WTC11 (cell line): ENCODE measurements at places on chromosomes 1 and 21. TPM values are rescaled to one million over a fixed set of nuclear protein-coding genes. Genes with fewer than 3 reads are reported as not detected.

DNA sequence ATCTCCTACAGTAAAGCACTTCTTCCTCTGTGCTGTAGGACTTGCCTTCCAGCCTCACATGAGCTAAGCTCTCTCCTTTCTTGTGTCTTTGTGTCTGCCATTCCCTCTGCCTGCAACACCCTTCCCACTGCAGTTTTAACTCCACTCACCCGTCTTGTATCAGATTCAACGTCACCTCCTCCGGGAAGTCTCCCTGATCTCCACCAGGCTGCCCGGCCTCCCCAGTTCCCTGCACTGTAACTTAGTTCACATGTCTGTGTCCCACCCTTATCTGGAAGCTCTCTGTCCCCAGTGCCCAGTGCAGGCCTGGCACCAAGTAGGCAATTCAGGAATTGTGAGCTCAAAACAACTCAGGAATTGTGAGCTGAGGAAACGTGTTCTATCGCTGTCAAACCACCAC is 96.4 kb downstream of the GLIS1 start:
- H3K36me3 ChIP-seq: no peaks in the 10 kb centered on the region
- H3K27me3 ChIP-seq: no peaks in the 10 kb centered on the region; the same call in 1 of the 2 replicates
- H3K27ac ChIP-seq: no peak overlapping the region
- peak; percentile 4 for DNase-seq
- peaks cover 12% of the 10 kb centered on the region; the same call in 1 of the 2 replicates for H3K4me1 ChIP-seq

GRCh38 chr1:157105298-157105987 is 5.8 kb upstream of the ETV3L start:
- no peaks in the 10 kb centered on the region for H3K36me3 ChIP-seq
- peaks cover 23% of the 10 kb centered on the region for H3K4me1 ChIP-seq
- no peak overlapping the region for H3K4me3 ChIP-seq
- no peak for DNase-seq

The ETS2 gene
- total RNA-seq: 45.0 to 56.4 TPM (median 48.3 TPM) in 3 replicates

DNA sequence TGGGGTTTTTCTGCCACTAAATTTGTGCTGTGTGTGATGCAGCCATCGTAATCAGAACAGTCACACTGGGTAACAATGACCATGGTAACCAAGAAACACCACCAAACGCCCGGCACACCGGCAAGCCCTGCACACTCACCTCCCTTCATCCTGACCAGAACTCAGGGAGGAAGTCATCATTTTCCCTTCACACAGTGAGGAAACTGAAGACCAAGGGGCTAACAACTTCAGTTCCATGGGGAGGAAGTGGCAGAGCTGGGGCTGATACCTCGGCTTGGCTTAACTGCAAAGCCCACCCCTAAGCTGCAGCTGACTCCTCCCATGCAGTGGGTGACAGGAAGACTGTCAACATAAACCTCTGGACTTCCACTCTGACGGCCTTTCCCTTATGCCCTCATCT is 69.3 kb upstream of the BCAR3 start:
- no peak overlapping the region for H3K27ac ChIP-seq
- no peak for DNase-seq
- peaks cover 4% of the 10 kb centered on the region for H3K4me1 ChIP-seq
- H3K36me3 ChIP-seq: peaks cover 7% of the 10 kb centered on the region
- peaks cover 5% of the 10 kb centered on the region; the same call in 1 of the 2 replicates for H3K27me3 ChIP-seq

DNA sequence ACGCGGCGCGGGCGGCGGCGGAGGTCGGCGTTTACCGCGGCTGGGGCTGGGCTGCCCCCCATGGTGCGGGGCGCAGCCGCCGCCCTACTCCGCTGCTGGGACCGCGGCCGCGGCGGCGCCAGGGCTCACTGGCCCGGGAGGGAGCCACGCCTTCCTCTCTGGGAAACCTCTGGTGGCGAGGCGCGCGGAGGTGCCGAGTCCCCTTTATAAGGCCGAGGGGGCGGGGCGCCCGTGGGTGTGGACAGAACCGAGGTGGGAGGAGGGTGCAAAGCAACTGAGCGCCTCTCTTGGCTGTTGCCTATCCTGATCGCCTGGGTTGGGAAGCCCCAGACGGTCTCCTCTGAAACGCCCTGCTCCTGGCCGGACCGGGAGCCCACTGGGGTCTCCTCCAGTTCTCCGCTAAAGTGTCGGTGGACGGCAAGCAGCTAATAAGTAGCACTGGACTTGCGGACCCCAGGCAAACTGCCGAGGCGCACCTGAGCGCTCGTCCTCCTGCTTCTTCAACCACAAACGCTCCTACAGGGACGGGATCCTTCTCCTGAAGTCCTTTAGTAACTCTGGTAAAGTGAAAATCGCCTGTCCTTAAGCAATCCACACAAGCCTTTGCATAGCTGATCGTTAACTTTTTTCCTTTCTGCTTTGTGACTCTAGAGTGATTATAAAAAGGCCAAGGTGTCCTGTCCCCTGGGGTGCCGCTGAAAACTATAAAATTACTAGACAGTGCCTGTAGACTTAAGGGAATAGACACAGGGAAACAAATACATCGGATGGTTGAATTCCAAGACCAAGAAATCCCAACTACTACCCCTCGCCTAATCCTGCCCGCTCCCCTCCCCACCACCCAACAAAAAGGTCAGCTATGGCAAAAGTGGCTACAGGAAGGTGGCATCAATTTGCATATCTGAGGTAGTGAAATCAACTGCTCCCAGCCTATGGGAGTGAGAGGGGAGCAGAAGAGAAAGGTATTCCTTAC is at the start of gene PTGER3:
Gene PTGER3, minus strand, starts transcription at position 182 of the 973 bp plus-strand sequence. CDS start 239 bp downstream, outside the sequence.
- DNase-seq: peak; percentile 69
- H3K4me3 ChIP-seq: peak within 1 kb of the TSS; percentile 77
- no peaks in the 10 kb centered on the region for H3K36me3 ChIP-seq
- H3K27ac ChIP-seq: no peak within 1 kb of the TSS
- H3K27me3 ChIP-seq: peaks cover 43% of the 10 kb centered on the region

GRCh38 chr21:14547834-14548513 is 1.9 kb upstream of the SAMSN1 start:
- peaks cover 7% of the 10 kb centered on the region for H3K4me1 ChIP-seq
- DNase-seq: no peak
- no peaks in the 10 kb centered on the region for H3K27me3 ChIP-seq
- H3K4me3 ChIP-seq: no peak overlapping the region
- H3K27ac ChIP-seq: no peak overlapping the region

DNA sequence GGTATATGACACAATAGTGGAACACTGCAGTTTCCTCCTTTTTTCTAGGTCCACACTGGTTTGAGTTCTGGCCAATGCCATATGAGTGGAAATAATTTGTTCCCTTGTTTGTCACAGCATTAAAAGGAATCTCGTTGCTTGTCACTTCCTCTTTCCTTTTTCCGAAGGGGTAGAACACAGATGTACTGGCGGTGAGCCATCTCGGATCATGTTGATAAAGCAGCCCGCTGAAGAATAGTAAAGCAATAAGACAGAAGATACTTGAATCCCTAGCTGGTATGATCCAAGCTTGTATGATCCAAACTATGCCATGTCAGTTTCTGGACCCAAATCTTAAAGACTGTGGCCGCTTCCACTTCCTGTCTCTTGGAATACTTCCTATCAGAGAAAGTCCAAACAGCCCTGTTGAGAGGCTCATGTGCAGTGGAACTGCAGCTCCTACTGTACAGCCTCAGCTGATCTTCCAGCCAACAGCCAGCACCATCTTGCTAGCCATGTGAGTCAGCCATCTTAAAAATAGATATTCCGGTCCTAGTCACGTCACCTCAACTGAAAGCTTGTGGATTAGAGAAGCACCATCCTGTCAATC is 40.3 kb downstream of the CFHR5 start:
- no peak for DNase-seq
- no peak overlapping the region for H3K27ac ChIP-seq
- 0 out of 2 replicates have a peak, but pooled peaks cover 2% of the 10 kb centered on the region for H3K36me3 ChIP-seq
- no peaks in the 10 kb centered on the region for H3K27me3 ChIP-seq
- peaks cover 14% of the 10 kb centered on the region for H3K4me1 ChIP-seq

The KRTAP13-2 gene
- total RNA-seq: not detected in 3 replicates

GRCh38 chr1:119448127-119448511 is 33.2 kb downstream of the HSD3B2 start:
- peaks cover 4% of the 10 kb centered on the region for H3K27me3 ChIP-seq
- no peak overlapping the region for H3K27ac ChIP-seq
- H3K4me3 ChIP-seq: no peak overlapping the region
- H3K36me3 ChIP-seq: no peaks in the 10 kb centered on the region
- H3K4me1 ChIP-seq: peaks cover 14% of the 10 kb centered on the region

DNA sequence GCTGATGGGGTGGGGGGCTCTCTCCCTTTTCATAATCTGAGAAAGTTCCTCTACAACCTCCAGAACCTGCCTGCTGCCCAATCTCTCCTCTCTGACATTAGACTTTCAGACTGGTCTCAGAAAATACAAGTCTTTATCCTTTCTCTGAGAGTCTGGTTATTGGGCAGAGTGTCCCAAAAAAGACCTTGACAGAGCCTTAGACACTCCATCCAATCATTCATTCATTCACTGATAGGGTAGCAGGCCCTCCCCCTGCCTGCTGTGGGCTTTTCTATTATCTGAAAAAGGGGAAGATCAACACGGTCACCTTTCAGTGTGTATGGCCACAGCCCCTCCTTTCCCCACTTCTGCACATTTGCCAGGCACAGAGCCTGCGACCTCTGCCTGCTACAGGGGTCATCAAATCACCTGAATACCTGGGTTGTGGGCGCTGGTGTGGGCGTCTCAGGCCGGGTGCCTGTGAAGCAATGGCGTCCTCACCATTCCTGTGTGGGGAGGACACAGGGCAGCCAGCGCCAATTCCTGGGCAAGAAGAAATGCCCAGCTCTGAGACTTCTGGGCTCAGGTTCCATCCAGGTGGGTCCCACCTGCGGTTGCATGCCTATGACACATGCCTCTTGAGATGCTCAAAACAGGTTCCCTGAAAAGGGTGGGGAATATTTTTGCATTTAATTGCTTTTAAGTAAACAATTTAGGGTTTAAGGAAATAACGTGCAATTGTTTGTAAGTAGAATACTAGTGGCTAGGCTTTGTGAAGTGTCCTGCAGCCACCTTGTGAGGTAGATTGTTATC is 52.8 kb downstream of the ELK4 start:
- H3K27me3 ChIP-seq: peaks cover 11% of the 10 kb centered on the region; the same call in 1 of the 2 replicates
- no peaks in the 10 kb centered on the region for H3K36me3 ChIP-seq
- no peak overlapping the region for H3K27ac ChIP-seq
- H3K4me1 ChIP-seq: peaks cover 12% of the 10 kb centered on the region

DNA sequence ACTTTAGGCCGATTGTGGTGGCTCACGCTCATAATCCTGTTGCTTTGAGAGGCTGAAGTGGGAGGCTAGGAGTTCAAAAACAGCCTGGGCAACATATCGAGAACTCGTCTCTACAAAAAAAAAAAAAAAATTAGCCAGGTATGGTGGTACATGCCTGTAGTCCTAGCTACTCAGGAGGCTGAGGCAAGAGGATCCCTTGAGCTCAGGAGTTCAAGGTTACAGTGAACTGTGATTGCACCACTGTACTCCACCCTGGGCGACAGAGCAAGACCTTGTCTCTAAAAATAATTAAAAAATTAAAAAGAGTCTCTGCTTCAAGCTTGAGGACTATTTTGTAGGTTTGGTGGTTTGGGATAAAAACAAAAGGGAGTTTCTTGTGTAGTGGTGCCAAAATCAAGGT is 21.2 kb downstream of the KDM1A start:
- no peak for DNase-seq
- 0 out of 2 replicates have a peak overlapping the region, but pooled peaks have one; percentile 30 for H3K27ac ChIP-seq
- no peak overlapping the region for H3K4me3 ChIP-seq
- H3K27me3 ChIP-seq: no peaks in the 10 kb centered on the region
- H3K4me1 ChIP-seq: peaks cover 45% of the 10 kb centered on the region
- H3K36me3 ChIP-seq: peaks cover 13% of the 10 kb centered on the region

DNA sequence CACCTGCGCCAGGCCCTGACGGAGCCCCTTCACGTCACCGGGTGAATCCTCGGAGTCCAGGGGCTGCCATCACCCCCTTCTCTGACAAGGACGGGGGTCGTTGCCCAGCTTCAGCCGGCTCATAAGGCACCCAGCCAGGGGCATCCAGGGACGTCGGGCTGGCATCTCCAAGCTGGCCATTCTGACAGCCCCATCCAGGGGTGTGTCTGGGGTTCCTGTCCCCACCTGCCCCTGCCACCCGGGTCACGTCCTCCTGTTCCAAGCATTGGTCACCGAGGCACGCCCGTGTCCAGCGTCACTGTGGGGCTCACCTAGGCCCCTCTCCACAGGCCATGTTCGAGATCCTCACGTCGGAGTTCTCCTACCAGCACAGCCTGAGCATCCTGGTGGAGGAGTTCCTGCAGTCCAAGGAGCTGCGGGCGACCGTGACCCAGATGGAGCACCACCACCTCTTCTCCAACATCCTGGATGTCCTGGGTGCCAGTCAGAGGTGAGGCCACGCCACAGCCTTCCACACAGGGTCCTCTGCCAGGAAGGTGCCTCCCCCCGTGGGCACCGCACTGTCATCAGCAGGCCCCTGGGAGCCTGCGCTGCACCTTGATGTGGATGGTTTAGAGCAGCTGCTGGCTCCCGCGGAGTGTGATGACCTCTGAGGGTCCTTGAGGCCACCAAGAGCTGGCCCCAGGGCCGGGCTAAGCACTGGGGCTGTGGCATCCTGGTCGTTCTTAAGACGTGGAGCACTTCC is 14.8 kb downstream of the ARHGEF16 start:
- H3K27ac ChIP-seq: no peak overlapping the region
- no peaks in the 10 kb centered on the region for H3K27me3 ChIP-seq
- H3K36me3 ChIP-seq: peaks cover 11% of the 10 kb centered on the region; the same call in 1 of the 2 replicates
- DNase-seq: peak; percentile 6
- H3K4me3 ChIP-seq: no peak overlapping the region

The HSF2BP gene
- total RNA-seq: 1.1 to 1.3 TPM (median 1.2 TPM) in 3 replicates

GRCh38 chr21:31343030-31343510 is 991 bp downstream of the TIAM1 start:
- H3K36me3 ChIP-seq: no peaks in the 10 kb centered on the region
- peak overlapping the region; percentile 86 for H3K4me3 ChIP-seq
- H3K27me3 ChIP-seq: no peaks in the 10 kb centered on the region
- DNase-seq: no peak
- peaks cover 41% of the 10 kb centered on the region for H3K4me1 ChIP-seq
- H3K27ac ChIP-seq: no peak overlapping the region; the same call in 1 of the 2 replicates

DNA sequence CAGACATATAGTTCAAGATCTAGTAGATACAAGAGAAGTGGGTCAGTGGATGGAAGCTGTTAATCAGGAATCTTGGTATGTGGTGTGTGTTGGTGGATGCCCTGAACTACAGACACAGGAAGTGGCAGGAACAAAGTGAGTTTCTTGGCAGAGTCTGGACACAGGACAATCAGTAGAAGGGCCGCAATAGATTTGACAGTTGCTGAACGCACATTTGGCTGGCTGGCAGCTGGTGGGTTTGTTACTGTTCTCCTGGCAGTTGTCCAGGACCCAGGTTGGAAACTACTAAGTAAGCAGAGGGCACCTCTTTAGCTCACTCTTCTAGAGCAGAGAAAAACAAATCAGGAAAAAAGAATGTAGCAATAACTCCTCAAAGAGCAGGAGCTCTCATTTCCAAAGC is 13.2 kb downstream of the KRTAP26-1 start:
- H3K4me3 ChIP-seq: no peak overlapping the region
- H3K36me3 ChIP-seq: no peaks in the 10 kb centered on the region
- no peaks in the 10 kb centered on the region for H3K4me1 ChIP-seq

GRCh38 chr1:68751723-68752122 is 254.8 kb upstream of the DEPDC1 start:
- no peaks in the 10 kb centered on the region for H3K27me3 ChIP-seq
- H3K27ac ChIP-seq: no peak overlapping the region
- no peak overlapping the region for H3K4me3 ChIP-seq
- DNase-seq: no peak
- no peaks in the 10 kb centered on the region for H3K36me3 ChIP-seq

The PTPN7 gene
- total RNA-seq: 0.98 to 1.1 TPM (median 1.1 TPM) in 3 replicates
